ENCODE measurements at places on chromosomes 7 and 10.
A peak's percentile ranks its signal among the peaks of the same experiment; 100 is the strongest.

- DNase-seq, result peak; percentile 61
Measured at GRCh38 chr7:151491859-151492258, 27.8 kb downstream of the RHEB start.

- no peak for DNase-seq
Measured at GRCh38 chr10:128990986-128991385, 476.1 kb upstream of the MGMT start.

DNA sequence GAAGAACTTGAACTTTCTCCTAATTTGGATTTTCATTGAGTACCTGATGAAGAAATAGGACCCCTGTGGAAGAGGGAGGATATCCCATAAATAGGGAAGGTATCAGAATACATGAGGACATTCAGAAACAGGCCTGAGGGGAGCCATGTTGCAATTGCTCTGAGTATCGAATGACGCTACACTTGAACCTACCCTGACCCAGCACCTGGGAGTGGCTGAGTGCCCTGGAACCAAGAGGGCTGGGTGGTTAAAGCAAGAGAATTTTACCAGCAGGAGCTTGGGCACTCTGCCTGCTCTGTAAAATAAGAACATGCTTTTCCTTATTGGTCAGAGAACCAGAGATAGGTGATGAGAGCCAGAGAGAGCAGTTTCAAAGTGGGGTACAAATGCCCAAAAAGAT is 7.2 kb downstream of the NEUROD6 start:
- DNase-seq, result no peak

DNA sequence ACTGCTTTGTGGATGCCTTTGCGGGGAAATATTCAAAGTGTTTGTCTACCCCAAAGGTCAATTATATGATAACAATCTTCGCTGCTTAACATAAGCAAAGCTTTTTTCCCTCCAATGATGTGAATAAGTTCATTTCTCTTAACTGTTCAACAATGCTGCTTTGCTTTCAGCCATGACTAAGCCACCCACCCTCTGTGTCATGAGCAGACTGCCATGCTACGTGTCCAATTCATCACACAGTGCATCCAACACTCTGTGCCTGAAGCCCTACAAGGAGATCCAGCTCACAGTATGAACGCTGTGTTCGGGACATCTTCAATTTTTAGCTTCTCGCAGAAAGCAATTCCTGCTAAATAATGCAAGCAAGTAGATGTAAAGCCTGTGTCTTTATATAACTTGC is 5.7 kb upstream of the TAS2R40 start:
- no peak for DNase-seq

DNA sequence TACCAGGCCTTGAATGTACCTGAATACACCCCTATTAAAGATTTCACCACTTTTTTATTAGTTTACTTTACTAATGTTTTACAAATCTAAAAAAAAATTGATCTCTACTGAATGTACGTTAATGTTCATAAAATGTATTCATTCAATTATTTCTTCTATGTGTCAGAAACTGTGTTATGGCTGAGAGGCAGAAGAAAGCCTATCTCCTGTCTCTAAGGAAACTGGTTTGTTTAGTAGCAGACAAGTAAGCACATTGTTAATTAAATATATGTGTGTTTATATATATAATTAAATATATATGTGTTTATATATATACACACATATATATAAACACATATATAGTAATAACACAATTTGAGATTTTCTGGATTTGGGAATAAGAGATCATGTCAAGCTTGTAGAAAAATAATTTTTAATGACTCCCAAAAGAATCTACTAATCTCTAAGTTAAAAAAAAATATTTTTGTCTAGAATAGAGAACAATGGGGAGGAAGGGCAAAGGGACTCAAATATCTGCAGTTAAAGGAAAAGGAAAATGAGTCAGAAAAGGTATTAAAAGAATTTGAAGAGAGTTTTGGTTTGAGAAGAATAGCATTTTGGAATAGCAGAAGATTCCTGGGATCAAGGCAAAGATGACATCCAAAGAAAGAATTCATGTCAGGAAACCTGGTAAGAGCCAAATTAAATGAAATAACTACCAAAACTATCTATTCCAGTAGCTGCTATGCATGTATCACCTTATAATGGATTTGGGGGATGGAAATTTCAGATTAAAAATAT is 92.1 kb downstream of the CH25H start:
- DNase-seq, result no peak

DNA sequence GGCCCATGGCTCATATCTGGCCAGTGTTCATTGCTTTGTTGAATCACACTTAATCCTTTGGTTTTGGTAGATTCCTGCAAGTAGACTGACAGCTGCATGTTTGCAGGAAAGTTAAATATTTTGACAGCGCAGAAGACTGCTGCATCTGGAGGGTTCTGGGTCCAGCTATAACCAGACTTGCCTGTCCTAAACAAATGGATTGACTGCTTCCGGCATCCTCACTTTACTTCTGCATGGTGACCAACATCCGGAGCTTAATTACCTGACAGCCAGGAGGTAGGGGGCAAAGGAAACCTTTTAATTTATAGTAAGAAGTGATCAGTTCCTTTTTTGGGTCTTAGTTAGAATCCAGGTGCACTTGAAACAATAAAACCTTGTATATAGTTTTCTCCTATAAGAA is 263.3 kb downstream of the SNX10 start:
- DNase-seq, result no peak

DNA sequence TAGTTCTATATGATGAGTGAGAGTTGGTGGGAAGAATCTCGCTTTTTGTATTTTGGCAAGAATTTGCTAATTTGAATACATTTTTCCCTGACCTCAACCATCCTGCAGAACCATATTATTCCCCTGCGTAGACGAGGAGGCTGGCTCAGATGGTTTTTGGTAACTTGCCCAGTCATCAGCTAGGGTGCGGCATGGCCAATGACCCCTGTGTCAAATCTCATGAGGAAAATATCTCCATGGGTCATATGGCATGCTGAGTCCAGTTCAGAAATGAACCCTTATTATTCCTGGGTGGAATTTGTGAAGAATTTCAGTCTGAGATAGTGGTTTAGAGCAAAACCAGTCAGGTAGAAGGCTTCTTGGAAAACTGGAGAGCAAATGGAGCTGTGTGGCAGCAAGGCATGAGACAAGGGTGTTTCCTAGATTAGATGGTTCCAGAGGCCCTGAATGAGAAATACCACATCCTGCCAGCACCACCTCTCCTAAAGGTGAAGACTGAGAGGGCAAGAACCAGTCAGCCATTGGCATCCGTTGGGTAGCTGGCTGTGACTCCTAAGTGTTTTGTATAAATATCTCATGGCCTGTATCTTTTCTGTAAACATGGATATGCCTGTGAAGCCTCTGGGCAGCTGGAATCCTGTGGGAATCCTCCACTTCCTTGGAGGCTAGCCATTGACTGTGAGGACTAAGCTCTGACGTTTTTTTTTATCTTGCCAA is 5.8 kb upstream of the UPP1 start:
- DNase-seq, result peak; percentile 35

DNA sequence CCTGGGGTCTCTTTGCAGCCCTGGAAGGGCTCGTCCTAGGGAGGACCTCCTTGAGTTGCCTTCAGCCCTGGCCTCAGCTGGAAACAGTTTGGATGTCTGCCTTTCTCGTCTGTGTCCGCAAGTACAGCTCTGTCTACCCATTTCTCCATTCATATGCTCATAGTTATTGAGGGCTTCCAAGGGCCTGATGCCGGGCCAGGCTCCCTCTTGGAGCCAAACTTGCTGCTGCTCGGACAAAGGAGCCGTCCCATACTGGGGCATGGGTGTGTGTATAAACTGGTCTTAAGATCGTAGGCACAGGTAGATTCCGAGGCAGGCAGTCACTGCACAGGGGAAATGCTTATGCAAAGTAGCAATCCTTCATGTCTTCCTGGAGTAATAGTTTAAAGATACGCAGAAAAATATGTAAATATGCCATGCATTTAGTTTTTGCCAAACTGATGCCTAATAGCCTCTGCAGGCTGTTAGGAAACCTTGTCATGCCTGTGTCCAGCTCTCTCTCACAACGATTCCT is 117.0 kb upstream of the BTBD16 start:
- DNase-seq, result no peak

DNA sequence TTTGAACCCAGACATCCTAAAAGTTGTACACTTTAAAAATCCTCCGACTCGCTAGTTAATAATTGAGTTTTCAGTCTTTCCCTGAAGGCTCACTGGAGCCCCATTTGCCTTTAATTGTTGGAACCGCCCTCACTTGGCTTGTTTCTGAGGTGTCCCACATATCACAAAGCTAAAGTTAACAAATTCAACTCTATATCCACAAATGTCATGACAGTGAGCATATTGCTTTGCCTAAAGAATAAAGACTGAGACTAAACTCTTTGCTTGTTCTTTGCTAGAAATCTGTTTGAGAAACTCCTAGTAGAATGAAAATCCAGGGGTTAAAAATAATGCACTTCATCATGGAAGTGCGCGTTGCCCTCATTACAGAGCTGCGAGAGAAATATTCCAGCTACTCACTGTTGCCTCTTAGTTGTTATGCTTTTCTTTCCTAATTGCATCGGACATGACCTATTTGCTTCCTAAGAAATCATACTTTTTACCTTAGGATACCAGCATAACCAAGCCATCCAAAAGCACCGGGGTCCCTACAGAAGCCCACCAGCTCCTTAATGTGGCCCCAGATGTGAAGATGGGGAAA is 752 bp downstream of the THSD7A start:
- peak; percentile 4 for DNase-seq

DNA sequence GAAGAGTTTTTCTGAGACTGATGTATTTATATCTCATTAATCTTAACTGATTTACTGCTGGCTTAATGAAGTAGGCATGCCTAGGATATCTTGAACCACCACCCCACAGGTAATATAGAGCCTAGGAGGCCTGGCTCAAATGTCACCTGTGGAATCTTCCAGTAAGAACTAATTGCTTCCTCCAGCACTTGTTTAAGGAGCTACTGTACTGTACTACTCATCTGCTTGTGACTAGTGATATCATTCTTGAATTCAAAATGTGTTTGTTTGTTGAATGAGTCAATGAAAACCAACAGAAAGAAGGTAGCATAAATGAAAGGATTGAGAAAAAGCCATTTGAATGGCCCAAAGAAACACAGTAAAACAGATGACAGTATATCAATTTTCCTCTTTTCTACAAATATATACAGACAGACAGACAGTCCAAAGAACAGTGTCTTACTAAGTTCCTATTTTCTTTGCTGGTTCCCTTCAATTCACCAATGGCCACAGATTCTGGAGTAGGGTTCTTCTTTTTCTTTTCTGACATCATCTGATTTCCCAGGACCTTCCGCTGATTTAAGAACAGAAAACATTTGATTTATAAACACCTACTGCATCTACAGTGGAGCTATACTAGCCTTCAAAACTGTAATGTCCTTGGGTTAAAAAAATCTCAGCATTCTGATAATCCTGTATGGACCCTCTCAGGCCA is 43.7 kb upstream of the SLIT1 start:
- DNase-seq, result no peak
